ENCODE measurements at places on chromosomes 6 and 20.

DNA sequence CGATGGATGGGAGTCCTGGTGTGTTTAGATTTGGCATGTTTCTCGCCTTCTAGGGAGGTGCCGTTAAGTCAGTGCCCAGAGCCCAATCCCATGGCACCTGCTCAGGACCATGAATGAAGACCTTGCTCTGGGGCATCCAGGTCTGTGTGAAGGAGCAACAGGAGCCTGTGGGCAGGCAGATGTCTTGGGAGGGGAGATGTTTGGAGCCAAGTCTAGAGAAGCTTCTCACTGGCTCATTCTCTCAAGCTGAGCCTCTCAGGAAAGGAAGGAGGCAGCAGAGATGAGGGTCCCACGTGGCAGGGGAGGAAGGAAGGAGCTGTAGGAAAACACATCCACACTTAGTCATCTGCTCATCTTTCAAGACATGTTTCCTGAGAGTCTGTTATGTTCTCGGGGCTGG is 9.5 kb upstream of the SIRPB1 start:
- DNase-seq, result no peak

GRCh38 chr20:41476013-41476441 is 109.4 kb upstream of the EMILIN3 start:
- DNase-seq, result peak; percentile 63

GRCh38 chr6:13953061-13953705 is 28.4 kb downstream of the RNF182 start:
- no peak for DNase-seq

DNA sequence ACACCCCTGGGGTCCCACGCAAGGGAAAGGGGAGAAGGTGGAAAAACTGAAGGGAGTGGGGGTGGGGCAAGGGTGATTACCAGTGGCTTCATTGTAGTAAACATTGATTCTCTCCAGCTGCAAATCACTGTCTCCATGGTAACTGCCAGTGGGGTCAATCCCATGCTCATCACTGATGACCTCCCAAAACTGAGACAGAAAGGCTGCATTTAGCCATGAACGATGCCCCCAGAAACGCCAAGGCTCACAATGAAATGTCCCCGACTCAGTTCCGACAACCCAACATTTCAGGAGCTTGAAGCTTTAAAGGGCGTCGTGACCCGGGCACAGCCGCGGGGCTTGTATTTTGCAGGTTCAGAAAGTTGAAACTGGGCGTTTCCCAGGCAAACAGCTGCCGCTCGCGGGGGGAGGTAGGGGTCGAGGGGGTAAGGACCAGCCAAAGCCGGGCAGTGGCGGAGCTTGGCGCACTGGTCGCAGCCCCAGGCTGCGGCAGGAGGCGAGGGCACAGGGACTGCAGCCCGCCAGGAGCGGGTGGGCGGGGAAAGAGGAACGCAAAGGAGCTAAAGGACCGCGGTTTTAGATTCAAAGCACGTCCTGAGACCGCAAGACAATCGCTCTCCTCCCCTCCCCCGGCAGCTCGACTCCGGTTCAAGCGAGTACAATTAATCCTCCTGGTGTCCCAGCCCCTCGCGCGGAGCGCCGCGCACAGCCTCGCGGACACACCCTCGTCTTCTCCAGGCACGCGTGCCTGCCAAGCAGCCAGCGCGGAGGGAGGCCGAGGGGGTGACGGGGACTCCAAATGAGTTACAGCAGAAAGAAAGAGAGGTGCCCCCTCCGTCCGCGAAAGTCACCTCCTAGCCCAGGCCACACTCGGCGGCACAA is 731 bp downstream of the TUBB2B start:
- no peak for DNase-seq

DNA sequence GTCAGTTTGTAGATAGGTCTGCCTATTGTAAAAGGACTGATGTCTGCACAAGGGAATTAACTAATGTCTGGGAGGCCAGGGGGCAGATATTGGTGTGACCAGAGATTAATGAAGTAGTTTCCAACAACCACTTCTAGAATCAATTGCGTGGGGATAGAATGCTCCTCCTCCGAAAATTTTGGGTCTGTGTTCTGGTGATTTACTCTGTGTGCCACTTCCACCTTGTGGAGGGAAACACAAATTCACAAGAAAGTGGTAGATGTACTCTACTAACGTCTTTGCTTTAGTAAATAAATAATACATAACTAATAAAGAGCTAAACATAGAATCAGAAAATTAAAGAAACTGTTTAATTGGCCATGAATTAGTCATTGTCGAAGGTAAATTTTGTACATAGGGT is 25.5 kb downstream of the TMEM14A start:
- DNase-seq, result no peak

GRCh38 chr6:19205076-19205475 is 632.1 kb upstream of the ID4 start:
- DNase-seq, result no peak

DNA sequence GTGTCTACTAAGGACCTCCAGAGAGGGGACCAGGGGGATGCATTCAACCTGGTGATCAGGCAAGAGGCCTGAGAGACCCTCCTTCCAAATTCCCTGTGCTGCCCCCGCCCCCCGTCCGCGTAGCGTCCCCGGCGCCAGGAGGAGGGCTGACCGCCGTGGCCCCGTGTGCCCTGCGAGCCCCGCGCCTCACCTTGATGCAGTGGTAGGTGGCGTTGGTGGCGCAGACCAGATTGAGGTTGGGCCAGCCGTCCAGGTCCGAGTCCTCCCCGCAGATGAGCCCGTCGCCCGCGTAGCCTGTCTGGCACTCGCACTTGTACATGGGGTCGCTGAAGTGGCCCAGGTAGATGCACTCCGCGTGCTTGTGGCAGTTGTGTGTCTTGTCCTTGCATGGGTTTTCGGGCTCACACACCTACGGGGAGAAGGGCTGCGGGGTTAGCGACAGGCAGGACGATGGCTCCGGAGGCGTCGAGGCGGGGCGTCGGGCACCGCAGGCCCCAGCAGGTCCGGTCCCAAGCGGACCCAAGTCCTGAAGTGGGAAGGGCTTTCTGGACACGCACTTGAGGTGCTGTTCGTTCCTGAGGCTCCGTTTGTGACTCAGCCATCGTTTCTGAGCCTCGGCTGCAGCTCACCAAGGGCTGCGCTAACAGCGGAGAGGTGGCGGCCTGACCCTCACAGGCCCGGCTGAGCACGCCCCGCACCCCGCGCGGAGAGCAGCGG is 21.7 kb downstream of the THBS2 start:
- no peak for DNase-seq

GRCh38 chr6:11172501-11173327 is 59.8 kb downstream of the NEDD9 start:
- peak; percentile 60 for DNase-seq

GRCh38 chr6:139534472-139535115 is 160.1 kb upstream of the CITED2 start:
- no peak for DNase-seq

DNA sequence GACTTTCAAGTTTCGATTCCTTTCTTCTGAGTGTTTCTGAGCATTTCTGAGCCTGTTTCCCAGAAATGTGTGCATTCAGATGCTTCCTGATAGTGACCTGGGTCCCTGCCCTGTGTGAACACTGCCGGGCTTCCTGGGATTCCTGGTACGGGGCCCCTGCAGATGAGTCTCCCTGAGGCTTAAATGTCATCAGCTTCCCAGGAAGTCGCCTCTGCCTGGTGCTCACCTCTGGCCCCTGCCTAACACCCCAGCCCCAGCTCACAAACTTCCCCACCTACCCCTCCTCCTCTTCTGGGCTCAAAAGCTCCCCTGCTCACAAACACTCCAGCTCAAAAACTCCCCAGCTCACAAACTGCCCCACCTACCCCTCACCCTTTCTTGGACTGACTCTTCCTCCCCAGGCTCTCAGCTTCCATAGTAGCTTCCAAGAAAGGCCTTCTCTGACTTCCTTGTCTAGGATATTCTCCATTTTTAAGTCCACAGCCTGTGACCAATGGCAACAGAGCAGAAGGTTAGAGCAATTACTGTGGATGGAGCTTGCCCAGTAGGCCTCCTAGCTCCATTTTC is 42.0 kb downstream of the TGM2 start:
- peak; percentile 59 for DNase-seq

GRCh38 chr6:142452993-142453392 is 151.2 kb downstream of the ADGRG6 start:
- no peak for DNase-seq

GRCh38 chr6:121828146-121828886 is 392.9 kb downstream of the GJA1 start:
- peak; percentile 36 for DNase-seq

- DNase-seq, result no peak
Measured at GRCh38 chr20:44485830-44486198, 10.1 kb downstream of the TTPAL start.

DNA sequence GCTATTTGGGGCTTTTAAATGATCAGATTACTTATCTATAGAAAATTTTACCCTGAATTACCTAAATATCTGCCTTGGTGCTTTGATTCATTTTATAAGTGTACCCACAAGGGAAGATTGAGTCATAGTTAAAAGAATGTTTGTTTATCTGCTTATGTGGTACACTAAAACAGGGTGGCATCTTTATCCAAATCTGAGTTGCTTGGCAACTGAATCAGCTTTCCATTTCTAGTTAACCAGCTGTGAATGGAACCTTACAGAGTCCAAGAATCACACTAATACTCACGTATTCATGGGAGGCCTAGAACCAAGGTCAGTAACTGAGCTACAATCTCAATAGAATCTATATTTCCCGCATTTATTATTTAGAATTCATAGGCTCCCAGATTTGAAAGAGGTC is 44.0 kb upstream of the CAP2 start:
- DNase-seq, result peak; percentile 6

DNA sequence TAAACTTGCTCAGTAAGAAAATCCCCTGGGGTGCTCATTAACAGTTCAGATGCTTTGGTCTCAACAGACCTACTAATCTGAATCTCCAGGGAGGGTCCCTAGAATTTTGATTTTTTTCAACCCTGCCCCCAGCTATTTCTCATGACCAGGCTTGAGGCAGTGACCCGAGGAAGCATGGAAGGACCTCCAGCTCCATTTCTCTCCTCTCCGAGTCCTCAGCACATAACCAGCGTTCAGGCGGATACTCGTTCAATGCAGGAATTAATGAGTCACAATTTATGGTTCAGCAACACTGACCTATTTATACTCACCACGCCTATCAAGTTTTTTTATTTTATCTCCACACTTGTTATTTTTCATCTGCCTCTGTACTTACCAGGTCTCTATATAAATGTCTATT is 369.2 kb upstream of the CDH4 start:
- DNase-seq, result no peak

- no peak for DNase-seq
Measured at GRCh38 chr20:7327810-7328209, 560.3 kb downstream of the BMP2 start.

DNA sequence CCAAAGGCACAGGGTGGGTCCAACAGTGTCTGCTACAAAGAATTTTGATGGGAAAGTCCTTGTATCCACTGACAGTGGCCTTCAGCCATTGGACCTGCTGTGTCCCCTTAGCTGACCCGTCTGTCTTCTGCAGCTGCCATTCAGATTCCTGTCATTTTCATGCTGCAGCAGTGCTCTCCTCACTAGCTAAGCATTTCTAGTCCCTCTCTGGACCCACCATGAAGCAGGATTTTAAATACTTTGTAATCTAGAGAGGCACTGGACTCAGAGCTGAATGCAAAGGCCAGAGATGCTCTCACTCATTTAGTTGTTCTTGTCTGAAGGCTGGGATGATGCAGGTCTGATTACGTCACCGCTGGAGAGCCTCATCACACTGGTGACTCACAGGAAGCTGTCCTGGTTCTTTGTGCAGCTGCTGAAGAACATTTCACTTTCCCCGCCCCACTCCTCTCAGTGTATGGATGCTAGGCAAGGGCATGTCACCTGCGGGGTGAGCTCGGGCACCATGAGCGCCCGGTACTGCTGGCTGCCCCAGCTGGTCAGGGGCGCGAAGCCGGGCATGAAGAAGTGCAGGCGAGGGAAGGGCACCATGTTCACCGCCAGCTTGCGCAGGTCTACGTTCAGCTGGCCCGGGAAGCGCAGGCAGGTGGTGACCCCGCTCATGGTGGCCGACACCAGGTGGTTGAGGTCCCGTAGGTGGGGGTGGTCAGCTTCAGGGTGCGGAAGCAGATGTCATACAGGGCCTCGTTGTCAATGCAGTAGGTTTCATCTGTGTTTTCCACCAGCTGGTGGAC is 19.4 kb upstream of the TUBB2A start:
- DNase-seq, result peak; percentile 96

GRCh38 chr20:56829788-56830385 is 200.8 kb downstream of the TFAP2C start:
- DNase-seq, result no peak

- DNase-seq, result no peak
Measured at GRCh38 chr20:35373661-35374060, 38.1 kb downstream of the UQCC1 start.

GRCh38 chr6:108714101-108714765 is 134.0 kb upstream of the ARMC2 start:
- DNase-seq, result peak; percentile 82

- peak; percentile 28 for DNase-seq
Measured at GRCh38 chr6:109304284-109305015, 77.8 kb downstream of the CD164 start.

DNA sequence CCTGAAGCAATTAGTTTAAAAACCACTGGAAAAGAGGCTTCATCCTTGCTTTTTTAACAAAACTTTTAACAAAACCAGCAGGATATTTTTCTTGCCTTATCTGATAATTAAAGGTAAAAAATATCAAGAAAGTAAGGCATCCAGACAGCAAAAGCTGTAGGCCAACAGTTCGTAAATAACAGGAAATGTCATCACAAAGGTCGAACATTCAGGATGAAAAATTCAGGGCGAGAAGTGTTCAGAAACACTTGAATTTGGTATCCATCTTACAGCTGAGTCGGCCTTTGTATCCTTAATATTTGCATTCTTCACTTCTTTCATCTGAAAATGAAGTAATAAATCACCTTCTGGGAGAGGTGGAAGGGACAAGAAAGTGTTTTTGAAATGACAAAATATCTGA is 8.2 kb upstream of the FILIP1 start:
- no peak for DNase-seq

All from fibroblast of pulmonary artery (primary cell).